ENCODE measurements at places on chromosomes 4 and X.

DNA sequence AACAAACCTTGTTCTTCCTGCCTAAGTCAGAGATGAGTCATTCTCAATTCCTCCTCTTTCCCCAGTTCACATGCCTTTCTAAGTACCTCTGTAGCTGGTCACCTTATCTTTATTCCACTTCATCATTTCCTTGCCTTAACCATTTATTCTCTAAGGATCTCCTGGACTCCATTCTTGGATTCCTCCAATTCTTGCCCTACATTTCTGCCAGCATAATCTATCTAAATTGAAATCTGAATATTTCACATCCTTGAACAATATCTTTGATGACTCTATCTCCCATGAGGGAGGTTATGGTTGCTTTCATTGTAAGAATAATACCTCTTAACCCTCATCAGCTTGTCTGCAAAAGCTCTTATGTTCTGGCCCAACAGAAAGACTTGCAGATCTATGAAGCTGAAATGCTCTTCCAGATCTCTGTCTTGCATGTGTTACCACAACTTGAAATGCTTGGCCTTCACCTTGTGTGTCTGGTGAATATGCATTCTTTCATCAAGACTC, 28.6 kb upstream of the PDE5A start:
- no peak for DNase-seq

- DNase-seq: no peak
Observed at GRCh38 chr4:4856071-4857000, 3.1 kb upstream of the MSX1 start.

DNA sequence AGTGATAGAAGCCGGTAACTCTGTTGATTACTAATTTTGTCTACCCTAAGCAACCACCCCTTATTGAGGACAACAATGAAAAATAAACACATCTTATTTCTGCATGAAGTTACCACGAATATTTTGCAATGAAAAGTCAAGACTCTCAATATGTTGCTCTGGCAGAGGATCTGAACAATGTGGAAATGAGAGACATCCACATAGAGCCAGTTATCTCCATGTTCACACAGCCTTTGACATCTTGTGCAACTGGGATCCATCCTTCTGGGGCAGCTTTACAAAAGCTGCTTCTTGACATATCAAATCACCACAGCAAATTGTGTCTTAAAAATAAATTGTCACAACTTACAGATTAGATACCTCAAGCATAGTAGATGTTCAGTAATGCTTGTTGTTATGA, 10.2 kb downstream of the EDNRA start:
- DNase-seq: no peak

DNA sequence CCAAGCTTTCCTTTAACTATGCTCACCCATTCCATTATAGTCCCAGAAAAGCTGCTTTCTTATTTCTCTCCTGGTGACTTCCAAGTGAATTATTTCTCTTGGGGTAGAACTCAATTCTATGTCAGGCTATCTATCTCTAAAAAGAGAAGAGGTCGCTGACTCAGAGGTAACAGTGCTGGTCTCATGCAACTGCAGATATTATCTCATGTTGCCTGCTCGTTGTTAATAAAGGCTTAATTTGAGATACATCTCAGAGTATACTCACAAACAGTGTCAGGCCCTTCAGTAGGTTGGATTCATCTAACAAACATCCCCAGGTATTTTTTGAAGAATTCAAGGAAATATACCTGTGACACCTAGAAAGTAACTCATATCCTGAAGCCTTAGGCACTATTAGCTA, 2.7 kb downstream of the TMEM154 start:
- no peak for DNase-seq

- no peak for DNase-seq
Observed at GRCh38 chrX:111339212-111339611, 68.9 kb upstream of the CAPN6 start.
